ENCODE measurements at places on chromosomes 6 and 20.

GRCh38 chr6:111338843-111339242, 144.2 kb downstream of the REV3L start:
- DNase-seq, result no peak

GRCh38 chr6:157119502-157120027, 203.8 kb downstream of the TMEM242 start:
- no peak for DNase-seq

DNA sequence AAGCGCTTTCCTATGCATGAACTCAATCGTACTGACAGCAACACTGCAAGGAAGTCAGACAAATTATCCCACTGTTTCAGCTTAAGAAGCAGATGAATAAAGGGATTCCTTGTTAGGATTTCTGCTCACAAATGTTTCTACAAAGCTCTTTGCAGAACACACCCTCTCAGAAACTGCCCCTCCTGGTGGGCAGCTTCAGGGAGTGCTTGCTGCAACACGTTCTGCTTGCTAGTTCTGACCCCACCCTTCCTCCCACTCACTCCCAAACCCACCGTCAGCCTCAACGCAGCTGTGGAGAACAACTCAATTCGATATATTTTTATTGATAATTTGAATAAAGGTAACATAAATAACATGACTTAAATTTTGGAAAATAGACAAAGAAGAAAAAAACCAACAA, 250.8 kb upstream of the PRDM1 start:
- DNase-seq, result no peak

DNA sequence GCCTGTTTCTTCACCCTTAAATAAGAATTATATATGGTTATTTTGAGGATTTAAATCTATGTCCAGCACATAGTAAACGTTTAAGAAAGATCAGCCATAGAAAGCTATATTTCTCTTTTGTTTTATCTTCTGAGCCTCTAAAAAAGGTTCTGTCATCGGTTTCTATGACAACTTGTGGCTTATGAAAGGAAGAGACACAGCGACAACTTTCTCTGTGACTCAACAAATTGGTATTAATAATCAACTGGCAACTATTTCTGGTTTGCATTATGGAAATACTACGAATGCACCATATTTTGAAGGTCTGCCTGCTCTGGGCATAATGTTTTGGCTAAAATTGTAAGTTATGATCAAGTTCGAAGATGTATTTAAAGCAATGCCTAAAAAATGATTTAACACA, 751.0 kb downstream of the CD109 start:
- no peak for DNase-seq

DNA sequence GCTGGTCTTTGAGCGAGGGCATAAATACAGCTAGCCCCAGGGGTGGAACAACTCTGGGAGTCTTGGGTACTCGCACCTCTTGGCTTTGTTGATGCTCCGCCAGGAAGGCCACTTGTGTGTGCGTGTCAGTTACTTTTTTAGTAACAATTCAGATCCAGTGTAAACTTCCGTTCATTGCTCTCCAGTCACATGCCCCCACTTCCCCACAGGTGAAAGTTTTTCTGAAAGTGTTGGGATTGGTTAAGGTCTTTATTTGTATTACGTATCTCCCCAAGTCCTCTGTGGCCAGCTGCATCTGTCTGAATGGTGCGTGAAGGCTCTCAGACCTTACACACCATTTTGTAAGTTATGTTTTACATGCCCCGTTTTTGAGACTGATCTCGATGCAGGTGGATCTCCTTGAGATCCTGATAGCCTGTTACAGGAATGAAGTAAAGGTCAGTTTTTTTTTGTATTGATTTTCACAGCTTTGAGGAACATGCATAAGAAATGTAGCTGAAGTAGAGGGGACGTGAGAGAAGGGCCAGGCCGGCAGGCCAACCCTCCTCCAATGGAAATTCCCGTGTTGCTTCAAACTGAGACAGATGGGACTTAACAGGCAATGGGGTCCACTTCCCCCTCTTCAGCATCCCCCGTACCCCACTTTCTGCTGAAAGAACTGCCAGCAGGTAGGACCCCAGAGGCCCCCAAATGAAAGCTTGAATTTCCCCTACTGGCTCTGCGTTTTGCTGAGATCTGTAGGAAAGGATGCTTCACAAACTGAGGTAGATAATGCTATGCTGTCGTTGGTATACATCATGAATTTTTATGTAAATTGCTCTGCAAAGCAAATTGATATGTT, 19.2 kb downstream of the IRF4 start:
- no peak for DNase-seq

GRCh38 chr20:20452254-20452676, 84.4 kb downstream of the INSM1 start:
- DNase-seq, result no peak

- no peak for DNase-seq
Observed at GRCh38 chr20:8249634-8250033, 117.6 kb downstream of the PLCB1 start.

Data from stimulated activated CD4-positive, alpha-beta T cell treated with anti-CD3 and anti-CD28 coated beads, Interleukin-15, amount 100 ng/mL, for 1 hour (primary cell).